T-helper 9 cell (primary cell): ENCODE measurements at places on chromosomes 2 and 18.

GRCh38 chr2:215105607-215106354, 32.6 kb downstream of the ABCA12 start:
- DNase-seq: no peak

DNA sequence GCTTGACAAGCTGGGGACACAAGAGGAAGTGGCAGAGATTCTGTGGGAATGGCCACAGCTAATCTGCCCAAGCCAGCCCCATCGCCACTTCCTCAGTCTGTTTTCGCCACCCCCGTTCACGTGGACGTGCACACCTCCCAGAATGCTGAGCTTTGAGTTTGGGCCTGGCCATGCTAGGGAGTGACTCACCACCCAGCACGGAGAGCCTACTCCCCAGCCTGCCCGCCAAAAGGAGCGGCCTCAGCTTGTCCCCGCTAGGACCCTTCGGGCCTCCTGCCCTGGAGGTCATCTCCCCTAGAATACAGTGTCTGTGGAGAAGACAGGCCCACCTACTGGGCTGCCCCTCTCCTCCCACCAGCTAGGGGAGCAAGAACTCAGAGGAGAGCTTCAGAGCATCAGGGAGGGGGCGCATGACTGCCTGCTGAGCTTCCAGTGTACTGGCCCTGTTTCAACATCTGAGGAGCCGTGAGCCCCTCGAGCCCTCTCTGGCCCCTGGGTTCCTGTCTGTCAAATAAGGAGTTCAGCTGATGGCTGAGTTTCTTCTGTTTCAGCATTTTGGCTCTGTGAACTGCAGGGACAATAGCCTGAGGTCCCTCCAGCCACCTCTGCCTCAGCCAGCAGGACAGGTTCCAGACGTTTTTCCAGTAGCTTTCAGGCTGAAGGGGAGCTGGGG, 5.1 kb downstream of the SLC35F6 start:
- no peak for DNase-seq

- no peak for DNase-seq
These were observed 27.8 kb upstream of the SLC9A2 start for GRCh38 chr2:102591491-102592045.

- DNase-seq: no peak
These were observed 220.5 kb upstream of the RAB6C start for GRCh38 chr2:129758784-129759471.

DNA sequence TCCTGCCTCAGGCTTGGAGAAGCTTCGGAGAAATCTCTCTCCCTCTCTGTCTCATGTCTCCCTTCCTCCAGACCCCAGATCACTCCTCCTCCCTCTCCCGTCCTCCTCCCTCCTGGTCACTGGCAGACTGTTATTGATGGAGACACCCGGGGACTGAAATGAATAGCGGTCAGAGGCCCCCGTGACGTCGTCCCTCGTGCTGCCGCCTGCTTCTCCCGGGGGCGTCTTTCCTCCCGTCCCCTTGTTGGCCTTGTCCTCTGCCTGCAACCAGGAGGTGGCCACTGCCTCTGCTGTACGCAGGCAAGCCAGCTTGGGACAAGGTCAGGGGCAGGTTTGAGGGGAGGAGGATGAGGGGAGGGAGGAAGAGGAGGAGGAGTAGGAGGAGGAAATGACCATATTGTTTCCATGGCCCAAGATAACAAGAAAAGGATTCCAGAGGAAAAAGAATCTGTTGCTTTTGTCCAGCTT, 78.2 kb downstream of the CELF4 start:
- DNase-seq: no peak

- no peak for DNase-seq
These were observed 241.9 kb downstream of the BCL11A start for GRCh38 chr2:60311524-60311923.

DNA sequence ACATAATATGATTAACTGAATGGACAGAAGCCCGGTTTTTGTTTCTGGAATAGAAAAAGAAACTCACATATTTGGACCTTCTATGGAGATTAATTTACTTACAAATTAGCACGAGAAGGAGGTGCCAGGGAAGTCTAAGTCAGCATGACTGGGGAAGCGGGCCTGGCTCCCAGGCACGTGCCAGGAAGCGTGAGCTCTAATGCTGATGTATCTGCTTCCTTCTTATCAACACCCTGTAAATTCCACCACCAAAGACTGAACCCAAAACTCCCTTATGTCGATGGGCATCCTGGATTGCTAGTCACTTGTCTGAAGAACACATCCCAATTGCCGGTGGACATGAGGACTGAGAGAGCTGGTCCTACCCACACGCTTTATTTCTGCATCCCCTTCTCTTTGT, 134.5 kb downstream of the GALNT14 start:
- DNase-seq: no peak

- no peak for DNase-seq
These were observed 513.9 kb upstream of the NETO1 start for GRCh38 chr18:73381699-73382036.

DNA sequence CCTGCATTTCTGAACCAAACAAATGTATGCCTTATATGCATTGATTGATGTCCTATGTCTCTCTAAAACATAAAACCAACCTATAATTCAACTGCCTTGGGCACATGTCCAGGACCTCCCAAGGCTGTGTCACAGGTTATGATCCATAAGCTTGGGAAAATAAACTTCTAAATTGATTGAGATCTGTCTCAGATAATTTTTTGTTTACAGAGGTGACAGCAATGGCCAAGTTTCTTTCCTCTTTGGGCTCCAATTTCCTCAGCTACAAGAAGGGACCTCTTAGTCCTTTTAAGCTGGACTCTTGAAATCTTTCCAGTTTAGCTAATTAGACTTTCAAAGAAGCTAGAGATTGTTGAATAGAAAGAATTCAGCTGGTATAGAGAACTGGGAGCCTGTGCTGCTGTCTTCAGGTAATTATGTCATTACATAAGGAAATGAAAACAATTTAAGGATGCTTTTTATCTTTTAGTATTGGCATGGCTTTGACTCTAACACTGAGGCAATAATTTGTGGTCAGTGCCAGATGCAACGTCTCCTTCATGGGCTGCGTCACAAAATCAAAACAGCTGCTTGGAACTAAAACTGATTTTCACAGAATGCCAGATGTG, 412.1 kb upstream of the TRIB2 start:
- DNase-seq: no peak

DNA sequence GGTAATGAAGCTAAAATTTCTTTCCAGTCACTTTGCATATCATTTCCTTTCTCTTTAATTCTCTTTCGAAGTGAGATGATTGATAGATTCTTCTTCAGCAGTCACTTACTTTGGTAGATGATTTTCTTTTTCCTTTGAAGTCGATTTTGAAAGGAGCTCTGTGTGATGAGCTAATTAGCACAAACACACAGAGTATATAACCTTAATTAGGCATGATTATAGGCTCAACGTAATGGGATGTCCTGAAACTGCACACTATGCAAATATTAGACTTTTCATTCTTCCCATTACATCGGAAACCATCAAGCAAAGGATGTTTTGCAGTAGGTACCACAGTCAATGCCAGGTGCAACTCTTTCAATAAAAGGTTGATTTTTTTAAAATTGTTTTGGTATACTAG, 6.4 kb upstream of the CTLA4 start:
- DNase-seq: no peak

- no peak for DNase-seq
These were observed 8.5 kb downstream of the CHST10 start for GRCh38 chr2:100408941-100409340.

- no peak for DNase-seq
These were observed 51.6 kb downstream of the APOB start for GRCh38 chr2:20992201-20992711.

DNA sequence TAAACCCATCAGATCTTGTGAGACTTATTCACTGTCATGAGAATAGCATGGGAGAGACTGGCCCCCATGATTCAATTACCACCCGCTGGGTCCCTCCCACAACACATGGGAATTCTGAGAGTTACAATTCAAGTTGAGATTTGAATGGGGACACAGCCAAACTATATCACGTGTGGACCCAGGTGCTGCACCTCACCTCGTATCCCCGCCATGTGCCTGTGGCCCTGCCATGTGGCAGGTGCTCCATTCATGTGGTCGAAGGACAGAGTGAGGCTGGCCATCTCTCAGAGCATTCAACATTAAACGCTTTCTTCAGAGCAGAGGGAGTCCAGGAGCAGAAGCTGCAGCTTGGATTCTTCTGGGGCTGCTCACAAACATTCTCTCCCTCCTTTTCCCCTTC, 32.3 kb downstream of the MROH2A start:
- DNase-seq: no peak

DNA sequence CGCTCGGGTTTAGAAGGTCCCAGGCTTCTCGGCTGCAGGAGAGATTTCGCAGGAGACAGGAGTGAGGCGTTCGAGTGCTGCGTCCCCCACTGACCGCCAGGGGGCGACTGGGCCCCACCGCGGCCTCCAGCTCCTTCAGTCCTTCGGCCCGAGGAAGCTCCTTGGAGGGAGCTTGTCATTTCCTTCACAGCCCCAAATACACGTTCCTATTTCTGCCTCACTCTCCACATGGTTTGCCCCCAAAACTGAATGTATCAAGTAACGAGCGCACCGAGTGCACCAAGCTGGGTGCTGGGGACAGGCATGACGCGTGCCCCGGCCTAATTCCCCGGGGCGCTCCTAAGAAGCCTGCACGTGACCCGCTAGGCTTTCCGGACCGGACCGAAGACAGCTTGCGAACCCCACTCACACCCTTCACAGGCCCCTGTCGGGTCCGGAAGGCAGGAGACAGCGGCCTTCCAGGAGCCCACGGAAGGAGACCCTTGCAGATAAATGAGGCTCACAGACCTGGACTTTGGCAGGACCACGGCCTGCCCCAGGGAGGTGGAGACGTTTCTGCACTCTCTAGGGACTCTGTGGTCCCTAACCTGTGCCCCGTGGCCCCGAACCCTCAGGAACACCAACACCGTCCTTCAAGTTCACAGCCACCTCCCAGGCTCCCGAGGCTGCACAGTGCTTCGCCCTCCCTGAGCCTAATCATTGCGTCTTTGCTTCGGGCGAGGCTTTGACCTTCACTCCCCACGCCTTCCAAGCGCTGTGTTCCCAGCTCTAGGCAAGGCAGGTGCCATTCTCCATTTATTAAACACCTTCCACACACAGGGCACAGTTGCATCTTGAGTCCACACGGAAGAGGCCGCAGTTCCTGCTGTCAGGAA, 13.0 kb upstream of the FAHD2A start:
- peak; percentile 14 for DNase-seq

DNA sequence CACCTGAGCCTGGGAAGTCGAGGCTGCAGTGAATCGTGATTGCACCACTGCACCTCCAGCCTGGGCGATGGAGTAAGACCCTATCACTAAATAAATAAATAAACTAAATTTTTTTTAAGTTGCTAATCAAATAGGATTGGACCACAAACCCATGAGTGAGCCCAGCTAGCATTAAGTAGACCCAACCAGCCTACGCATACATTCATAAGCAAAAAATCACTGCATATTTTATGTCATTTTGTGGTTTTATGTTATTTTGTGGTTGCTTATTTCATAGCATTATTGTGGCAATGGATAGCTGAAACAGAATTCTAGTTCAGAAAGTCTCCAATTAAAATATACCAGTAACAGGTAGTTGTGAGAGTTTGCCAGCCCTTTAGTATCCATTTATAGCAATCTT, 29.1 kb upstream of the ZC3H15 start:
- DNase-seq: no peak

DNA sequence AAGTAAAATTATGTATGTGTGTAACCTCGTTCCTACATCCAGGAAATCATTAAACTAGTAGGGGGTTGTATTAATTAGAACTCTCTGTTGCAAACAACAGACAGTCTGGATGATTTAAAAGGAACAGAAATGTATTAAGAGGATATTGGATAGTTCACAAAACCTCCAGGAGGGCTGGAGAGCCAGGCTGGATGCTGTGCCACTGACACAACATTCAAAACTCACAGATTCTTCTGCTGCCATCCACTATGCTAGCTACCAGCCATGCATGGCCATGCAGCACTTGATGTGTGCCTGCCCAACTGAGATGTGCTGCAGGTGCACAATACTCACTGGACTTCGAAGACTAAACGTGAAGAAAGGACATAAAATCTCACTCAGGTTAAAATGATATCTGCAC, 48.2 kb upstream of the SH3RF3 start:
- no peak for DNase-seq

- DNase-seq: no peak
These were observed 36.9 kb upstream of the KLF7 start for GRCh38 chr2:207202645-207203044.

GRCh38 chr2:186757009-186757408, 63.1 kb downstream of the FAM171B start:
- no peak for DNase-seq

DNA sequence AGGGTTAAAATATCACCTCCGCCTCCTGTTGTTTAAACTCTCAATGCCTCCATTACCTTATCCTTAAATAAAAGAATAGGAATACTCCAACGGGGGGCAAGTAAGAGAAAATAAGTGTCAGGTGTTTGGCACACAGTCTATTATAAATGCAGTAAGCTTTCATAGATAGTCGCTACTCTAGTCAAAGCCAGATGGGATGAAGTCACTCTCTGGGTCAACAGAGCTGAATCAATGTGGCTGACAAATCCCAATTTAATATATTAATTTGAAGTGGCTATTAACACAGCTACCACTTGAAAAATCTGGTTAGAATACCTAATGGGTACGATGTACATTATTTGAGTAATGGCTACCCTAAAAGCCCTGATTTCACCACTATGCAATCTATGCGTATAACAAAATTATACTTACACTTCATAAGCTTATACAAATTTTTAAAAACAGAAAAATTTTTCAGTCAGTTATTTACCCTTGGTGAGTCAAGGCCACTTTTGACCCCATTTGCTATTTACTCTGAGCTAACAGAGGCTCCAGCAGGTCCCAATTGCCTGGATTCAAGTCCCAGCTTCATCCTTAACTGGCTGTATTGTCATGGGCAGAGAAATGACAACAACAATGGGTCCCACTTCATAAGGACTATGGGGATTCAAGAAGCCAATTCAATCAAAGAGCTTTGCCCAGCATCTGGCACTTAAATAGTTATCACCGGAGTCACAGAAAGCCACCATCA, 167.5 kb upstream of the PID1 start:
- no peak for DNase-seq

DNA sequence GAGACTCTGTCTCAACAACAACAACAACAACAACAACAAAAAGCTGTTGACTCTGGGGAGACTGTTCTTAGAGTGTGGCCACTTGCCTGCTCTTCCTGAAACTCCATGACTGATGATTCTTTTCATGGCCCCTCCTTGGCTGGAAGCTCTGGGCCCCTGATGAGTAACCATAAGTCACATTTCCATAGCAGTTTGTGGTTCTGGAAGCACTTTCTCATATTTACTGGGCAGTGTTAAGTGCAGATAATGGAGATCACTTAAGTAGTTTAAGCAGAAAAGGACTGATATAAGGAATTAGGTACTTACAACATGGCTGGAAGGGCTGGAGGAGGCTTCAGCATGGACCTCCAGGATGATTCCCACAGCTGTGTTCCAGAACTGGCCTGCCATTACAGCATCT, 147.3 kb upstream of the DLX2 start:
- DNase-seq: no peak

- no peak for DNase-seq
These were observed 9.5 kb upstream of the KDSR start for GRCh38 chr18:63376538-63376937.

DNA sequence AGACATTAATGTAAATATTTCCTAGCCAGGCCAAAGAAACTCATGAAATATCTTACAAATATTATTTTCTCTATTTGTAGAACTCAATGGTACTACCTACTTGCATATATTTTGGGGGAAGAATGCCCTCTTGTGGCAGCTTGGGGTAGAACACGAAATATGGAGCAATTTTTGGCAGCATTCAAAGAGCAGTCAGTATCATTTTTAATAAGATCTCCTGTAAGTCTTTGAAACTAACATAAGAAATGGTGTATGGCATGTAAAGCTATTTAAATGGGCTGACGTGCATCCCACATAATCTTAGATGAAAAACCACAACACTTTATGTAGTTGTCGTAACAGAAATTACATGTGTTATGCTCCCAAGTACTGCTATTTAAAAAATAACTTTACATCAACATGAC, 62.3 kb upstream of the CCDC195 start:
- DNase-seq: peak; percentile 39
